NCI-H526 treated with DMSO at 0.1 percent for 48 hours (cell line): ENCODE measurements at places on chromosomes 11 and 22.
A peak's percentile ranks its signal among the peaks of the same experiment; 100 is the strongest.

DNA sequence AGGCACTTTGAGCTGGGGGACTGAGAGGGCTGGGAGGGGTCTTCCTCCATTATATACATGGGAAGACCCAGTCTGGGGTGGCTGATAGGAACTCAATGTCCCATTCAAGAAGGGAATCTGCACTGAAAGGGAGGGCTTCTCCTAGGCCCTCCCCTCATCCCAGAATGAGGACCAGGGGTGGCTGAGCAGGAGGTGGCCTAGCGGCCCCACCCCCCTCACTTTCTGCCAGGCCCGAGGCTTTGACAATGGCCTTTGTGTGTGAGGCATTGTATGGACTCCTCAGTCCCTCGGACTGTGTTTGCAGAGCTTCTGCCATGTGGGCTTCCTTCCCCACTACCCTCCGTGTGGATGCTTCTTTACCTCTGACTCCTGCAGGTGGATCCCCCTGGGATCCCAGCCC, 65.7 kb downstream of the NECTIN1 start:
- DNase-seq: no peak

DNA sequence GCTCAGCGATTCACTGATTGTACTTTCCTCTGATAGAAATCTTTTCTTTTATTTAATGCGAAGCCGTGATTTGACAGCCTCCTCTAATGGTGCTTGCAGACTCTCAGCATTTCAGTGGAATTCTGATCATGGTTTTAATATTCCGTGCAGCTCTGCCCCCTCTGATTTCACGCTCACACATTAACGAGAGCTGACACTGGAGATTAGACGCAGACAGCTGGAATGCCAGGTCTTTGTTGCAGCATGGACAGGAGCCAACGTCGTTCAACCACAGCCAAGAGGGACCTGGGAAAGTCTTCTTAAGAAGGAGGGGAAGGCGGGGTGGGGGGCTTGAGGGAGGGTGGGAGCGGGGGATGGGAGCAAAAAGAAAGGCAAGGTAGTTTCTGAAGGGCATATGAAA, 186.4 kb downstream of the BLID start:
- DNase-seq: no peak

GRCh38 chr11:69217276-69218105, 61.8 kb downstream of the SMIM38 start:
- no peak for DNase-seq

DNA sequence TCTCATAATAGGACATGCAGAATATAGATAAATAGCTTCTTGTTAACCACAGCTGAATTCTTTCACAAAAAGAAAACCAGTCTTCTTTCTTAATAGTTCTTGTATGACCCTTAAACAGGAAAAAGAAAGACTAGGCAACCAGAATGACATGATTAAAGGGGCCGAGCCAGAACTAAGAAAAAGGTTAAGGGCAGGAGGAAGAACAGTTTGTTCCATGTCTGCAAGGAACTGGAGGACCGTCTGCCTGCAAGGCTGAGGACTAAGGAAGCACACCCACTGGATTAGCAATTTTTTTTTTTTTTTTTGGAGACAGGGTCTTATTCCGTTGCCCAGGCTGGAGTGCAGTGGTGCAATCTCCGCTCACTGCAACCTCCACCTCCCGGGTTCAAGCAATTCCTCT, 26.0 kb upstream of the TMPRSS5 start:
- no peak for DNase-seq

DNA sequence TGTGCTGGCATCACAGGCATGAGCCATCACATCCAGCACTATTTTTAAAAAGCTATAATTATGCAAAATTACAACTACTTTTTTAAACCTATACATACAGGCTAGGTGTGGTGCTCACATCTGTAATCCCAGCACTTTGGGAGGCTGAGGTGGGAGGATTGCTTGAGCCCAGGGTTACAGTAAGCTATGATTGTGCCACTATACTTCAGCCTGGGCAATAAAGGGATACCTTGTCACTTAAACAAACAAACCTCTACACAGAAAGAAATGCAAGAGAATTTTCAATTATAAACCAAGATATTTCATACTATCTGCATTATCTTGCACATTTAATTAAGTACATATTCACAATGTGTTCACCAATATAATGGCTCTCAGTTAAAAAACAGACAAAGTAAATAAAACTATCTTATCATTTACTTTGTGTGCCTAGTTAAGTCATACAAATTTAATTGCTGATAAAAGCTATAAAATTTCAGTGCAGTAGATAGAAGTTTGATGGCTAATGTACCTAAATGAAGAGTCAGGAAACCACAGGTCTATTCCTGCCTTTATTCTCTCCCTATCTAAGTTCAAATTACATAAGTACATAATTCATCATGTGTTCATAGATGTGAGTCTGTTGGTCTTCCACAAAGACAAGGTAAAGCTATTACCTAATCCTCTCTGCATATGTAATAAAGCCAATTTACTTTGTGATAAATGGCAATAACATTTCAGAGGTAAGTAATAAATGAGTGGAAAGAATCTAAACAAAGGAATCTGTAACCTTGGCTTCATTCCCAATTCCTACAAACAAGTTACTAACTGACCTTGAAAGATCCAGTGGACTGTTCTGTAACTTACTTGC, 9.0 kb upstream of the RDX start:
- peak; percentile 99 for DNase-seq

GRCh38 chr22:24433001-24433827, 5.8 kb downstream of the ADORA2A start:
- no peak for DNase-seq

DNA sequence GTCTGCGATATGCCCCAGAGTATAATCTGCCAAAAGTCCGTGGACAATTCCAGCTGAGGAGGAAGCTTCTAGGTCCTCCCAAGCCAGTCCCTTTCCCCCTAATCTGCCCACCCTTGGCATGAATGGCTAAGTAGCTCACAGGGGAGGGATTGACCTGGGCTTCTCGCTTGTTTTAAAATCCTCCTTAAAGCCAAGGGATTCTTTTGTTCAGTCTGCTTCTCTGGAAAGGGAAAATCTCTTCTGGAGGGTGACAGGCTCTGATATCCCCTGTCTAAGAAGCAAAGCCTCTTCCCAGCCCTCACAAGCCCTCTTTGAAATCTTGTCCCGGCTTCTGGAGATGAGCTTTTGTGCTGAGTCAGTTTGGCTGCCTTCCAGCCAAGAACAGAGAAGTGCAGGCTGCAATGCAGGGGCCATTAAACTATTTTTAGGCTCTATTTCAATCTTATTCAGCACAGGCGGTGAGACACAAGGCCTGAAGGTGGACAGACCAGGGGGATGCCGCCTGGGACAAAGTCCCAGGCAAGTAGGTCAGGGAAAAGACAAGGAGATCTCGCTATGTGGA, 23.9 kb downstream of the NEFH start:
- no peak for DNase-seq

DNA sequence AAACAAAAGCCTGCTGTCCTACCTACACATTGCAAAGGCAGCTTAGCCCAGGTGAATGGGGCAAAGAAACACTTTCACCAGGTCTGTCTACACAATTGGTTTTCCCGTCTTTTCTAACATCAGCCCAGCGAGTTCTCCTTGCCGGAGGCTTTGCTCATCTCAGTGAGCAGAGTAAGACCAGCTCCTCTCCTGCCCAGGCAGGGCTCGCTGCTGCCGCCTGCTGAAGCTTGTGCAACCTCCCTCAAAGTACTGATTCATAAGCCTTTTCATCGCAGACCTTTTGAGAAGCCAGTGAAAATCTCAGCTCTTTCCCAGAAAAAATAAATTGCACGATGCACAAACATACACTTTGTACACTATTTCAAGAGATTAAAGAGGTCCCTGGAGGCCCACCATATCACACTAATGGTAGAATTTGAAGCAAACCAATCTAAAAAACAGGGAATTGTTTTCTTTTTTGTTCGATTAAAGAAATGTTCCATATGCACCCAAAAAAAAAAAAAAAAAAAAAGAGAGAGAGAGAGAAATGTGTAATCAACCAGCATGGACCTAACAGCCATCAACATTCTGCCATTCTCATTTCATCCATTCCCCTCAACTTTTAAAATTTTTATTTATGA, 328.1 kb upstream of the MPPED2 start:
- peak; percentile 37 for DNase-seq

GRCh38 chr11:19453651-19454257, 213.0 kb upstream of the E2F8 start:
- no peak for DNase-seq

- no peak for DNase-seq
Observed at GRCh38 chr11:130427581-130428315, 661 bp downstream of the ADAMTS8 start.

- no peak for DNase-seq
Observed at GRCh38 chr11:130801333-130802122, 114.8 kb downstream of the SNX19 start.

DNA sequence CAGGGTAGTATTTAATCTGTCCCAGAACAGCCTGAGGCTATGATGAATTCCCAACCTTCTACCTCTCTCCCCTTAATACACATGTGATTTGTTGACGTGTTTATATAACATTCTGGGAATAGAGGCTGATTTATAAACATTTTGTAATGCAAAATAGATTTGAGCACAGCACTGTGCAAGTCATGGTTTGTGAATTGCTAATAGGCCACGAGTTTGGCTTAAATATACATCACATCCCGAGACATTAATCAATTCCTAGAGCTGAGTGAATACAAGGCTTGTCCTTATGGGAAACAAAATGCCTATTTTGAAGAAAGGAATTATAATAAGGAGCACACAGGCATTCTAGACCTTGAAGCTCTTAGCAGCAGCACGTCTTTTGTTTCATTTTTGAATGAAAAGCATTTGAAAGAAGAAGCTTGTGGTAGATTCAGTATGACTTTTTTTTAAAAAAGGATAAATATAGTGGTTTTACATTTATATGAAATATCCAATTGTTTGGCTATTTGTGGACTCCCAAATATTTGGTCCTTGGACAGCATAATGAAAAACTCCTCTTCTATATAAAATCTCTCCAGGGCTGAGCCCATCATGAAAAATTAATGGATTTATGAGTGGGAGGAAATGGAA, 116.4 kb downstream of the SLC17A6 start:
- DNase-seq: no peak

- DNase-seq: no peak
Observed at GRCh38 chr22:46614025-46614931, 5.9 kb upstream of the GRAMD4 start.

GRCh38 chr11:2796508-2797113, 89.0 kb downstream of the CDKN1C start:
- peak; percentile 79 for DNase-seq

- no peak for DNase-seq
Observed at GRCh38 chr11:14312736-14313438, 46.1 kb downstream of the RRAS2 start.

- DNase-seq: no peak
Observed at GRCh38 chr22:47570300-47570685, 807.8 kb downstream of the TBC1D22A start.

GRCh38 chr11:70625582-70626518, 227.5 kb downstream of the CTTN start:
- no peak for DNase-seq

DNA sequence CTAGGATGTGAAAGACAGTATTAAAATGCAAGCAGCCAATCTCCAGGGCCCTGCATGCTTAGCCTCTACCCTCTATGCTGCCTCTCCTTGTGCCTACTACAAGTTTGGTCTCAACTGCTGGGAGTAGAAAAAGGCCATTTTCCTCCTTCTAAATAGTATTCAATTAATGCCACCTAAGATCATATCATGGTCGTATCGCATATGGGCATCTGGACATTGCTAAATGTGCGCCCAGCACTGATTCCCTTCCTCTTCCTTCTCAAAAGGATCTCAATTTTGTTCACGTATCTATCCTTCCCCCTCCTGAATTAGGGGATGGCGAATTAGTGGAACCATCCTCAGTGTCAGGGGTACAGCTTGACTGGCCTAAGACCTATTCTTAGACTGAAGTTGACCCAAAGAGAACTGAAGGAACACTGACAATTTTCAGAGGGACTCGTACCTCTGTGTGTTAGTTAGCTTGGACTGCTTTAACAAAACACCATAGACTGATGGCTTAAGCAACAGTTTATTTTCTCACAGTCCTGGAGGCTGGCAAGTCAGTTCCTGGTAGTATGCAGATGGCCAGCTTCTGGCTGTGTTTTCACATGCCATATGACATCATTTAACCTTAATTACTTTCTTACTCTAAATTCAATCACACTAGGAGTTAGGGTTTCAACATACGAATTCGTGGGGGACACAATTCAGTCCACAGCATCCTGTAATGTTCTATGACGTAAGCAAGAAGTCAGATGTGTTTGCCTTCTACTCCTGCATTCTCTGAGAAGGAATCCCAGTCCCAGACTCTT, 8.5 kb upstream of the NUP50 start:
- no peak for DNase-seq

DNA sequence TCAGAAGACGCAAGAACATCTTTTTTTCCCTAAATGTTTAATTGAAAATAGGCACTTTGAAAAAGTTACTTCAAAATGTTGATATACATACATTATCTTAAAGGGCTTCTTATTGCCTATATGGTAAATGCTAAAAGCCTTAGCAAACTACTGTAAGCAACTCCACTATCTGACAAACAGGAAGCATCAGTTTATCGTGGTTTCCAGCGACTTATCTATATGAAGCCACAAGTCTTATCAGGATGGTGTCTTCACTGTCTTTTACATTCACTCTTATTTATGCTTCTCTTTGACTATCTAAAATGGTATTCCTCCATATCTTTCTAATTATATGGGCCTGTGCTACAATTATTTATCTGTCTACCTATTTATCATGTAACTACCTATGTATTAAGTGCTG, 2091.9 kb downstream of the LRRC4C start:
- DNase-seq: no peak

GRCh38 chr11:93051186-93051585, 81.7 kb downstream of the MTNR1B start:
- DNase-seq: no peak

DNA sequence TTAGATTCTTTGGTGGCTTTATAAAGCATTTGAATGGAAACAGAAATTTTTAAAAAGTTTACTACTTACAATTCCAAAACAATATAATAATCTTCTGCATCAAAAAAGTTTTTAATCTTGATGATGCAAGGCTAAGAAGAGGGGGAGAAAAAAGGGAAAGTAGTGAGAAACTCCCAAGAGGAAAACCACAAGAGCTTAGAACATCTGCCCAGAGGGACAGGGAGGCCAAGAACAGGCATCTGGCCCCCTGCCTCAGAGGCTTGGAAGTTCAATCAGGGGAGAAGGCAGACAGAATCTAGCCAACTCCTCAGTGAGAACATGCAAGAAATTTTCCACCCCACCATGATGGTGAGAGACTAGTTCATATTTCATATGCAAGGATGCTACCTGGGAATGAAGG, 23.8 kb upstream of the TTC28 start:
- DNase-seq: no peak

- DNase-seq: no peak
Observed at GRCh38 chr11:133900176-133901105, 55.1 kb upstream of the SPATA19 start.

DNA sequence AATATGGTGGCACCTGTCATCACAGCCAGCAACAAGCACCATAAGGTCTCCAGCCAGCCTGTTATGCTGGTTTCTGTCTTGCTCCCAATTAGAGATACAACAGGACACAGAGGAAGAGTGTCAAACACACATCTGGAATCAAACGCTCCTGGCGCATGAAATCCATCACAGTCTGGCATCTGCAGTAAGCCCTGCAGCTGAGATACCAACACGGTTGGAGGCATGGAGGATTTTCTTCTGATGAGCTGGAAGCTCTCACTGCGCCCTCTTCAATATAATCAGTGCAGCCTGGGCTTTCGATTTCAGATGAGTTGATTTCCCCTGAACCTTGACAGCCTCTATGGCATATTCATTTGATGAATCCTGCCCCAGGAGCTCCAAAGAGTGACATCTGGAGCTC, 27.8 kb upstream of the CARS1 start:
- DNase-seq: no peak

- DNase-seq: no peak
Observed at GRCh38 chr22:22753526-22754267, 109.3 kb downstream of the GGTLC2 start.

GRCh38 chr11:10876158-10876557, 18.3 kb upstream of the ZBED5 start:
- no peak for DNase-seq
